Suppressor macrophage treated with lipopolysaccharide for 4 hours (primary cell): ENCODE measurements at places on chromosomes 5 and 9.

- no peak for DNase-seq
Measured at GRCh38 chr5:12794476-12795332, 890.5 kb upstream of the CTNND2 start.

GRCh38 chr9:82972446-82972845 lies 90.5 kb downstream of the RASEF start:
- DNase-seq, result no peak

DNA sequence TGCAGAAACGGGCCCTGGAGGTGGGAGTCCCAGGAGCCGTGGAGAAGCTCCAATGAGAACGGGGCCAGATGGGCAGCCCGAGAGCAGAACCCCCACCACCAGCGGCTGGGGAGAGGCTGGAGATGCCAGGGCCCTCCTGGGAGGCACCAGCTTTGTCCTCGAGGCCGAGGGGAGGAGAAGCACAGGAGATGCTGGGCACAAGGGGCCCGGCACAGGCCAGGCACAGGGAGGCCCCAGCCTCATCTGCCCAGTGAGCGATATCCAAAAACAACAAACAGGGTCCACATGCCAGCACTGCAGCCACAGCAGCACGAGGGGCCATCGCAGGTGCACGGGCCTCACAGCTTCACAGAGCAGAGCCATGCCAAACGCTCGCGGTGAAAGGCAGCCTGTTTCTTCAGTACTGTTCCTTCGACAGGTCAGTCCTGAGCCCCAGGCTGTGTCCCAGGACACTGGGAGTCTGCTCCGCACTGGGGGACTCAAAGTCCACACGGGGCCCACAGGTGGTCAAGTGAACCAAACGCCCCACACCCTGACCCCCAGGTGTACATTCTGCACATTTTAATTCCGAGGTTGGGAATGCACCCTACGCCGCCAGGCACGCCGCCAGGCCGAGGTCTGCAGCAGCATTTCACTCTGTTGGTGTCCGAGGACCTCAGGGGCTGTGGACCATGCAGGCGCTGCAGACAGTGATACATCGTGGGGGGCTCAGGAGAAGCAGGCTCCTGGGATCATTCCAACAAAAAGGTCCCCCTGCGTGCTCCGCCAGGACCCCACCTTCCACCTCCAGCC lies 9.5 kb downstream of the LPCAT1 start:
- no peak for DNase-seq

DNA sequence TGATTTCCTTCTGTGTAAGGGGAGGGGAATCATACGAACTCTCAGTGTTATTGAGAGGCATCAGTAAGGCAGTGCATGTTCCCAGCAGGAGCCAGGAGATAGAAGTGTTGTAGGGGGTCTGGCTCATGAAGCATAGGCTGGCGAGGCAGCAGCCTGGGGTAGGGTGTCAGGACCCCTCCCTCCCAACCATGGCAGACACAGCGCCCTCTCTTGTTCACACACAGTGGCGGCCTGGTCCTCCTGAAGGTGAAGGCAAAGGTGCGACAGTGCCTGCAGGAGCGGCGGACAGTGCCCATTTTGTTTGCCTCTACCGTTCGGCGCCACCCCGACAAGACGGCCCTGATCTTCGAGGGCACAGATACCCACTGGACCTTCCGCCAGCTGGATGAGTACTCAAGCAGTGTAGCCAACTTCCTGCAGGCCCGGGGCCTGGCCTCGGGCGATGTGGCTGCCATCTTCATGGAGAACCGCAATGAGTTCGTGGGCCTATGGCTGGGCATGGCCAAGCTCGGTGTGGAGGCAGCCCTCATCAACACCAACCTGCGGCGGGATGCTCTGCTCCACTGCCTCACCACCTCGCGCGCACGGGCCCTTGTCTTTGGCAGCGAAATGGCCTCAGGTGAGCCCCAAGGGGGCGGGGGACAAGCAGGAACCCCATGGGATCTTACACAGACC lies 4.7 kb downstream of the SLC27A4 start:
- DNase-seq, result no peak
